Transverse colon (tissue), 4 donors: ENCODE measurements at places on chromosomes 1 and 21. TPM values are rescaled to one million over a fixed set of nuclear protein-coding genes. Genes with fewer than 3 reads are reported as not detected.

The ACBD3 gene
- total RNA-seq = 44.6 TPM

DNA sequence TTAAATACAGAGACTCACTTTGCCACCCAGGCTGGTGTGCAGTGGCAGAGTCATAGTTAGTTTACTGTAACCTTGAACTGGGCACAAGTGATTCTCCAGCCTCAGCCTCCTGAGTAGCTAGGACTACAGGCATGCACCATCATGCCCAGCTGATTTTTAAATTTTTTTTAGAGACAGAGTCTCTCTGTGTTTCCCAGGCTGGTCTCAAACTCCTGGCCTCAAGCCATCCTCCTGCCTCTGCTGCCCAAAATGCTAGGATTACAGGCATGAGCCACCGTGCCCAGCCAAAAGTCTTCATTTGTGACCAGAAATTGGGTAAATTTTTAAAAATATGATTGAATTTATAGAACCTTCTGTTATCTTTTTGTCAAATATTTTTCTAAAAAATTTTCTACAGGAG lies 17.9 kb upstream of the TARS2 start:
- no peak for DNase-seq
- H3K27me3 ChIP-seq = no peaks in the 10 kb centered on the region
- no peaks in the 10 kb centered on the region for H3K4me1 ChIP-seq
- H3K27ac ChIP-seq = no peak overlapping the region
- peaks cover 47% of the 10 kb centered on the region for H3K36me3 ChIP-seq

The KLHDC9 gene
- not detected for total RNA-seq

The UMODL1 gene
- total RNA-seq = 0.68 TPM

The LRRC53 gene
- not detected for total RNA-seq

The SFN gene
- 197 TPM for total RNA-seq
